Naive B cell (primary cell): ENCODE measurements at places on chromosomes 13 and 19.

DNA sequence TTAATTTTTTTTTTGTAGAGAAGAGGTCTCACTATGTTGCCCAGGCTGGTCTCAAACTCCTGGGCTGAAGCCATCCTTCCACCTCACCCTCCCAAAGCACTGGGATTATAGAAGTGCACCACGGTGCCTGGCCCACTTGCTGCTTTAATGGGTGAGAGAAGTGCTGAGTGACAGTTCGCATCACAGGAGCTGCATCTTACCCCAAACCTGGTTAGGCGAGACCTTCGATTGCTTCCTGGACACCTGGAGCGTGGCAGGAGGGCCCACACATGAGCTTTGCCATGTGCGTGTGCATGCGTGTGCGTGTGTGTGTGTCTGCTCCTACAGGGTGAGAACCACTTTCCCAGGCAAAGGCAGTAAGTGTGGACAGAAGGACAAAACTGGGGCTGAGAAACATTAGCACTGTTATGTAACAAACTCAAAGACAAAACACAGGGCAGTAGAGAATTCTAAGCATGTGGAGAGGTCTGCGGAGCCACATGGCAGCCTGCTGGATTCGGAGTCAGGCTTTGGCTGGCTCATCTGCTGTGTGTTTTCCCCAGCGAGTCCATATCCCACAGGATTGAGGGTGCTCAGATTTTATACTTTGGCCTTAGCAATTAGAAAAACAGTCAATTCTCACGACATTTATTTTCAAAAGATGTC is 11.7 kb upstream of the MTIF3 start:
- DNase-seq = no peak

GRCh38 chr19:53982611-53983010 is 8.8 kb upstream of the CACNG6 start:
- DNase-seq = no peak

DNA sequence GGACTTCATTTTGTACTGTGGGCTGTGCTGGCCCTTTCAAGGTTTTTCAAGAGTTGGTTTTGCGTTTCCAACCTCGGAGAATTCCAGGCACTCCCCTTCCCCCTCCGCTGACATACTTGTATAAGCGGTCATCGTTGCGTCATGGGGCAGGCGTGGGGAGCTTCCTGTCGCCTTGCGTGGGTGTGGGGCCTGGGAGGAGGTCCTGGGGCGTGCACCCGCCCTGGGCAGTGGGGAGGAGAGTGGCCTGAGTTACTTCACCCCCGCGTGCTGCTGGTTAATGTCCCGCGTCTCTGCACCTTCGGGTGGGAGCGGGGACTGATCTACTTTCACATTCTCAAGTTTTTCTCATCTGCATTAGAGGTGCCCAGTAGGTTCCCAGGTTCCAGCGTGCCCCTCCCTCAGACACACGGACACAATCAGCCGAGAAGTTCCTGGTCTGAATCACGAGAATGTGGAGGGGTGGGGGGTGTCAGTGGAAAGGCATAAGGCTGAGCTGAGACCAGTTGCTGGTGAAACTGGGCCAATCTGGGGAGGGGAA is 4.1 kb downstream of the IER2 start:
- peak; percentile 59 for DNase-seq

DNA sequence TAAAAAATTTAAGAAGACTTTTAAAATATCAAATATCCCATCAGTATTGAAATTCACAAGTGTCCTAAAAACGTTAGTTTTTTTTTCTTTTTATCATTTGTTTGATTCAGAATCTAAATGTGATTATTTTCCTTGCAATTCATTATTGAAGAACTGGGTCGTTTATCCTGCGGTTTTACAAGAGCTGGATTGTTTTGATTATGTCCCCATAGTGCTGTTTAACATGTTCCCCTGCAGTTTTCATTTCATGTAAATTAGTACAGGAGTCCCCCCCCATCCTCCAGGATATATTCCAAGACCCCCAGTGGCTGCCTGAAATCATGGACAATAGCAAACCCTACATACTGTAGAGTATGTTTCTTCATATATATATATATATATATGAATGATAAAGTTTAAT is 105.7 kb downstream of the KCTD15 start:
- DNase-seq = no peak

DNA sequence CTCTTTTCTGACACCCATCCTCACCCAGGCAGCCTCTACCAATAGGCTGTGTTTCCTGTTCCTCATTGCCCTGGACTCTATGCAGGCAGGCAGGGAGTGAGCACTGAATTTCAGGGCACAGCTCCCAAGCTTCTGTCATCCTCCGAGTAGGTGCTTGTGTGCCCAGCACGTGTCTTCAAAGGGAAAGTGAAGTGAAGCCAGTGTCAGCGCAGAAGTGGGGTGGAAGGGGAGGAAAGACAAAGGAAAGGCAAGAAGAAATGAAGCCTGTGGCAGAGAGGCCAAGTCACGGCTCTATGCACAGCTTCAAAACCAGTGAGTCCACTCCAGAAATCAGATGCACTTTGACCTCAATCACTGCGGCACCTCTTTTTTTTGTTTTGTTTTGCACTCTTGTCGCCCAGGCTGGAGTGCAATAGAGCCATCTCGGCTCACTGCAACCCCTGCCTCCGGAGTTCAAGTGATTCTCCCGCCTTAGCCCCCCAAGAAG is 16.9 kb downstream of the CEBPA start:
- no peak for DNase-seq

- DNase-seq = peak; percentile 69
Measured at GRCh38 chr19:3544742-3545668, 6.0 kb downstream of the TEKTIP1 start.

DNA sequence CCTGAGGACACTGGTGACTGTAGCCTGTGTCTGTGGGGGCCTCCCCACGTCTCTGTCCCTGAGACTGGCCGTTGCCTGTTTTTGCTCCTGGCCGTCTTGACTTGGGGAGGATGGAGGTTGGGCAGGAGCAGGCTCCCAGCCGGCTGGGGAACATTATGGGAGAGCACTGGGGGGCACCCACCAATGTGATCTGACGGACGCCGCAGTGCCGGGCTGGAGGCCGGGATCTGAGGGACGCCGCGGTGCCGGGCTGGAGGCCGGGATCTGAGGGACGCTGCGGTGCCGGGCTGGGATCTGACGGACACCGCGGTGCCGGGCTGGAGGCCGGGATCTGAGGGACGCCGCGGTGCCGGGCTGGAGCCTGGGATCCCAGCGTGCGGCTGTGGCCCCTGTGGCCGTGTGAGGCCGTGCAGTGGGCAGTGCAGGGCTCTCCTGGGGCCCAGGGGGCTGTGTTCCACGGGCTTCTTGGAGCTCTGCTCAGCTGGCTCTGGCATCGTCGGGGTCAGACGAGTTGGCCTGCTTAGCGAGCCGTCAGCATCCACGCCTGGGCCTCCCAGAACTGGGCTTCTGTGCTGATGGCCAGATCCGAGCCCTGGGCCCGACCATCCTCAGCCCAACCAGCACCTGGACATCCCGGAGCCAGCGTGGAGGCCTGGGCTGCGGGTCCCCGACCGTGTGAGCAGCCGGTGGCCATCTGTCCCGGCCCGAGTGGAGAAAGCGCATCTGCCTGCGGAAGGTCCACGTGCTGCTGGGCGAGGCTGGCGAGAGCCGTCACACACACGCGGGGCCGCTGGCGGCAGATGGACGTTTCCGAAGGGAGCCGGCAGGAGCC is 45.8 kb downstream of the GAS6 start:
- no peak for DNase-seq

GRCh38 chr19:3850320-3850972 is 18.4 kb downstream of the ZFR2 start:
- no peak for DNase-seq
